ENCODE measurements at places on chromosomes 13 and 19.

DNA sequence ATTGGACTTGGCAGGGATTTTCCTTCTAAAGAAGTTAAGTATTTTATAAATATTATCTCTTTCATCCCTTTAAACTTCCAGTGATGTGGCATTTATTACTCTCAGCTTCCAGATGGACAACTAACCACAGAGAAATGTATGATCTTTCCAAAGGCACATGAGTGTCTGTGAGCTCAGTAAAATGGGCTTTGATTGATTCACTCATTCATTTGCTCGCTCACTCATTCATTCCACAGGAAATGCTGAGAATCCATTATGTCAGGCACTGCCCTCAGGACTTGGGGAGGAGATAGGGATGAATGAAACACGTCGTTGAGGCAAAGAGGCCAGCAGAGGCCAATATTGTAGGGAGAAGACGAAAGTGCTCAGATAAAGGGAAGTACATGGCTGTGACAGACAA, 359.3 kb downstream of the EFNB2 start:
- no peak for DNase-seq

GRCh38 chr19:7216373-7216902, 77.8 kb downstream of the INSR start:
- no peak for DNase-seq

DNA sequence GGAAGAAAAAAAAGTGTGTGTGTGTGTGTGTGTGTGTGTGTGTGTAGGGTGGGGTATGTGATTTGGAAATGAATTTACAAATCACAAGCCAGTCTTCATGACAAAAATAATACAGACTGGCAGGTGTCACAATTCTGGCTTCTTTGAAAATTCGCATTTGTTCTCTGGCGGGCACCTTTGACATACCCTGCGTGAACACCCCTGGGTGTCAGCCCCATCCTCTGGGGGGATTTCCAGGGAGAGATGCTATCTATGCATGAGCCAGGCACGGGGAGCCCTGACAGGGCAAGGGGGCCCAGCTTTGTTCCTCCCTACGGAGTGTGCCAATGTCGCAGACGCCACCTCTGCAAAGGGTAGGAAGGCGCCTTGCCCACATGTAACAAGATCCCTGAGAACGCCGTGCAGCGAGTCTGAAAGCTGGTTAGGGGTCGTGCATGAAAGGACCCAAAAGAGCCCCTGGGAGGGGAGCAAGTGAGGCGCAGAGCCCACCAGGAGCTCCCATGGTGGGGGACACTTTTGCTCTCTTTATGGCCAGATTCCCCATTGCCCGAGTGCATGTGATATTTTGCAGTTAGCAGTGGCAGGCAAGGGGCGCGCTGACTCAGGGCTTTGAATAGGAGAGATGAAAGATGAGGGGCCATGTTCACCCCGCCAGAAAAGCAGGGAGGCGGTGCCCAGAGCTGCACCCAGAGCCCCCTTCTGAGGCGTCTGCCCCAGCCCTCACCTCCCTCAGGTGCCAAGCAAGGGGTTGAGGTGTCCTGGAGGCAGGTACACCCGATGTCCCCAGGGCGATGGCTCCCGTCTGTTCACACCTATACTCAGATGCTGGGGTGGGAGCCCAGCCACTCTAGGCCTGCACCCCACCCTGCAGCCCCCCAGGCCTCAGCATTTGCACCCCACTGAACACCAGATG, 45.3 kb downstream of the KLF2 start:
- no peak for DNase-seq

DNA sequence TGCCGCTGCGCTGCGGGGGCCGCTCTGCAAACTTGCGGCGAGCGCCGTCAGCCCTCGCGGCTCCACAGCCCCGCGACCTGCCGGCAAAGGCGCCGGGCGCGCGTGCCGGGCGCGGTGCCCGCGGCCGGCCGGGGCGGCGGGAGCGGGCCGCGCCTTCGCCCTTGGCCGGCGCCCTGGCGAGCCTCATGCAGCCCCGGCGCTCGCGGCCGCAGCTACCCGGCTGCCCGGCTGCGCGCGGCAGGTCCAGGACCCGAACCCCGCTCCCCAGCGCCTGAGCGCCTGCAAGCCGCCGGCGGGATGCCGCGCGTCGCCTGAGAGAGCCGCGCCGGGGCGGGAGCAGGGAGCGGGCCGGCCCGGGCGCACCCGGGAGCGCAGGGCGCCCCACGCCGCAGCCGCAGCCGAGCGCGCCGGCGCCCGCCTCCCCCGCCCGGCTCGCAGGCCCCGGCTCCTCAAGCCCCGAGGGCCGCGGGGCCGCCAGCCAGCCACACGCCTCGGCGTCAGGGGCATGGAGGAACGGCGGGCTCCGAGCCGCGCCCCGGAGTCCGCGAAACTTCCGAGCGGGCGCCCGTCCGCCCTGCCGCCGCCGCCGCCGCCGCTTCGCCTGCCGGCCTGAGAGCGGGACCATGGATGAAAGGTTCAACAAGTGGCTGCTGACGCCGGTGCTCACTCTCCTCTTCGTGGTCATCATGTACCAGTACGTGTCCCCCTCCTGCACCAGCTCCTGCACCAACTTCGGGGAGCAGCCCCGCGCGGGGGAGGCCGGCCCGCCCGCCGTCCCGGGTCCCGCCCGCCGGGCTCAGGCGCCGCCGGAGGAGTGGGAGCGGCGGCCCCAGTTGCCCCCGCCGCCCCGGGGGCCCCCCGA, 564 bp downstream of the HS6ST3 start:
- DNase-seq: no peak

GRCh38 chr19:8304841-8305621, 3.1 kb downstream of the CD320 start:
- peak; percentile 41 for DNase-seq

- peak; percentile 62 for DNase-seq
Measured at GRCh38 chr19:47305309-47305751, 4.3 kb upstream of the C5AR1 start.

DNA sequence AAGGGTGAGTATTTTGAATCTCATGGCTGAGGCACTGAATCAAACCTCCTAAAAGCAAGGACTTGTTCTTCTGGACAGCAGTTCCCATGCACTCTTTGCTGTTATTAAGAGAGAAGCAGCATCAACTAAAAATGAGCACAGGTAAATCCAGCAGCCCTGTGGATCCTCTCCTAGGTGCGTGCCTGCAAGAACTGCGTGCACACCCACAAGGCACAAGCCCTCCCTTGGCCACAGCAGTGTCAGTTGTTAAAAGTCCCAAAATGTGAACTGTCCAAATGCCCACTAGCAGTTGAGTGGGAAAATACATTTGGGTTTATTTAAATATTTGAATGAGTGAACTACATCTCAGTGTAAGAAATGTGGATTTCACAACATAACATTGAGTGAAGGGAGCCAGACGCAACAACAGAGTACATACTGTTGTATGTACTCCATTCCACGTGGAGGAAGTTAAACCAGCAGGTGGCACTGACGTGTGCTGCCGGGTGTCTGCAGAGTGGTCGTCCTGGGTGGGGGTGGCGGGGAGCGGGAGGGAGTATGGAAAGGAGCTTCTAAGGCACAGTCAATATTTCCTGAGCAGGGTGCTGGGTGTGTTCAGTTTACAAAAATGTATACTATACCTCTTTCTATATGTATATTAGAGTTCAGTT, 266.4 kb downstream of the NALCN start:
- DNase-seq: no peak

- no peak for DNase-seq
Measured at GRCh38 chr19:15812060-15812722, 3.3 kb downstream of the OR10H1 start.

GRCh38 chr13:52371736-52372247, 34.2 kb downstream of the THSD1 start:
- DNase-seq: no peak

DNA sequence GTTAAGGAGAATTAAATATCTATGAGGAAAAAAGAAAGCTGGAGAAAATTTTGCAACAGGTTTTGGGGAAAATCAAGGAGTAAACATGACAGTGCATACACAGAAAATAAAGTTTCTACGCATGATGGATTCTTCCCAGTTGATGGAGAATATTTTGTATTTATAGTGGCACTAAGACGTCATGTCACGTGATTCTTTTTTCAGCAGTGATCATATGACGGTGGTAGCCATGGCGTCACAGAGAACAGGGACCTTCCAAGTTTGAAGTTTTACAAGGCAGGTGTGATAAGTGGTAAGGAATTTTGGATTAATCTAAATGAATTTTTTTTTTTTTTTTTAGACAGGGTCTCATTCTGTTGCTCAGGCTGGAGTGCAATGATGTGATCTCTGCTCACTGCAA, 8.5 kb downstream of the MBD3L1 start:
- DNase-seq: no peak

DNA sequence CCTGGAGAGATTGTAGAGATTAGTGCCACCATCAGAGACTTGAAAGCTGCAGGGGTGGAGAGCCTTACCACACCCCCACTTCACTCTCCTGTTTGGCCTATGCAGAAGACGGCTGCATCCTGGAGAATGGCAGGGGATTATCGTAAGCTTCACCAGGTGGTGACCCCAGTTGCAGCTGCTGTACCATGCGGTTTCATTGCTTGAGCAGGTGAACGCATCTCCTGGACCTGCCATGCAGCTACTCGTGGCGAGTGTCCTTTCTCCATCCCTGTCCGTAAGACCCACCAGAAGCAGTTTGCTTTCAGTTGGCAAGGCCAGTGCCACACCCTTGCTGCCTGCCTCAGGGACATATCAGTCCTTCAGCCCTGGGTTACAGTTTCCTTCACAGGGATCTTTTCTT, 21.2 kb downstream of the PPP5C start:
- DNase-seq: no peak

DNA sequence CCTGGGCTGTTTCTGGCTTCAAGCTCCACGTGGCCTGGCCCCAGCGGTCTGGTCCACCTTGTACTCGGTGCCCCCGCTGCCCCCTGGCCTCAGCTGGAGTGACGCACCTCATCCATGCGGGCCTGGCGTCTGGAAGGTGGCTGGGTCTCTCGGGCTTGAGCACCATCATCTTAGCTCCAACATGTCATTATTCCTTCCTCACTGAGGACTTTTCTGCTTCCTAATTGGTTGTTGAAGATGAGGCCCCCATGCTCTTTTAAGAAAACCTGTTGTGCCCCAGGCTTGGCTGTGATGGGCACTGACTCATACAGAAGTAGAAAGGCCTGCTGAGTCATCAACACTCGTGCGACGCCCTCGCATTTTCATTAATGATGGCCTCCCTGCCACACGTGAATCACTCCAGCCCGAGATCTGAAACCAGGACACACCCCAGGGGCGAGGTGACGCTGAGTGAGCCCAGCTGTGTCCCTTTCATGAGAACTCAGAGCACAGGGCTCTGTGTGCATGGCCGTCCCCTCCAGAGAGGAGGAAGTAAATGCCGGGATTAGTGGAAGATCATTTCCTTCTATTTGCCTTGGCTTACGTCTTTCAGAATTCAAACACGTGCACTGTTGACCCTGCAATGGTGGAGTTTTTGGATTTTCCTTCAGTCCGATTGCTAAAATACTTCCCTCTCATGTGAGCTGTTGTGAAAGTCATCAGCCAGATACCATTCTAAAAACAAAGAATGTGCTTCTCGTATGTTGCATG, 14.0 kb upstream of the GJA3 start:
- peak; percentile 88 for DNase-seq

- DNase-seq: no peak
Measured at GRCh38 chr19:11234486-11235075, 4.8 kb upstream of the ANGPTL8 start.

GRCh38 chr19:30968210-30968609, 381.0 kb downstream of the TSHZ3 start:
- DNase-seq: no peak

DNA sequence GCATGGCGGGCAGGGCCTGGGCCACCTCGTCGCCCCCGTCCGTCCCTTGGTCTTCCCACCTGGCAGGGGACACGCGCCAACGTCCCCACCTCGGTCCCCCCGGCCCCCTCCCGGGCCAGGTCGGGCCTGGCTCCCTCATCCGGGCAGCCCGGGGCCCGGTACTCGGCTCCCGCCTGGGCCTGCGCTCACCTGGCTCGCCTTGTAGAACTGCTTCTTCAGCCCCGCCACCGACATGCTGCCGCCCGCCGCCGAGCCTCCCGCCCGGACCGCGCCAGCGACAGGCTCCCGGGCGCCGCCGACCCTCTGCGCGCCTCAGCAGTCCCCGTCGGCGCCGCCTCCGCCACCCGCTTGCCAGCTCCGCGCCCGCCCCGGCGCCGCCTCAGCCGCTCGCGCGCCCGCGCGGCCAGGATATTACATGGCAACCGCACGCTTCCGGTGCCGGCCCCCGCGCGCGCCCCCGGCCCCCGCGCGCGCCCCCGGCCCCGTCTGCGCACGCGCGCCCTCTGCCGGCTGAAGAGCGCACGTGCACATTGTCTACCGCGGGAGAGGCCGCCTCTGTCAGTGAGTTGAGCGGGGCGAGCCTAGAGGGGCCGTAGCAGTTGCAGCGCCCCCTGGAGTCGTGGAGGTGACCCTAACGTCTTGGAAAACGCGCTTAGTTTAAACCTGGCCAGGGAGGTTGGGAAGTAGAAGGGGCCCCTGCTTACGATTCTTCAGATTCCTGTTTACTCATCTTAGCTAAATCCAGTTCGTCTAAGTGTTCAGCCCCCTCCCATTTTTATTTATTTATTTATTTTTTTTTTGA, at the start of gene SH3GL1:
SH3GL1 (minus strand) TSS at position 413 of the 802 bp plus-strand sequence; CDS start at position 234, 179 bp downstream.
- peak; percentile 94 for DNase-seq

DNA sequence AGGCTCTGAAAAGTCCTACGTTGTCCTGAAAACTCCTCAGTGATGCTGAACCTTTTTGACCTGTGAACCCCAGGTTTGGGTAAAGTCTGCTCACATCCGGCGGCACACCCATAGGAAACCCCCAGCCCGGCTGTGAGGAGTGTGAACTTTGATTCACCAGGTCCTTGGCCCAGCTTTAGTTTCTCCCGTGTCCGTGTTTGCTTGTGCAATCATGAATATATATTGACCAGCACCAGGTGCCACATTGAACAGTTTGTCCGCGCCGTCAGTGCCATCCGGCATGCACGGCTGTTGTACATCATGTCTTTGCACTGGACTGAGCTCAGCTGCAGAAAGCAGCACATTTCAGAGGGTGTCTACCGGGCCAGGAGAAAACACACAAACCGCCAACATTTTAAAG, 45.3 kb downstream of the NFIC start:
- DNase-seq: no peak

GRCh38 chr13:78960881-78961280, 301.9 kb upstream of the OBI1 start:
- no peak for DNase-seq

DNA sequence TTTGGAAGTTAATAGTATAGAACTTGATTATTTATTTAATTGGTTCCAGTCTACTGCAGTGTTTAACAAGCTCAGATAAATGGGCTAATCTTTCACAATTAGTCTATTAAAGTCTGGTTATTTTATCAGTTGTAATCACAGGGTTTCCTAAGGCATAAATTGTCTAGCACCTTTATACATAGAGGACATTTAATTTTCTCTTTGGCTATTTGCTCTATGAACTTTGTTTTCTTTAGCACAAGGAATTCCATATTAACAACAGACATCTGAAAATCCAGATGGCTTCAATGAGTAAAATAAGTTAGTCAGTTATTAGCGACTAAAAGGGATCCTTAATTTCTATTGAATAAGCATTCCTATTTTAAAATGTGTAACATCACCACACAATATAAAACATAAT, 1350.8 kb upstream of the SLC10A2 start:
- DNase-seq: no peak

- DNase-seq: no peak
Measured at GRCh38 chr13:73995736-73996135, 138.5 kb downstream of the KLF12 start.

GRCh38 chr13:57633141-57633949, 1.8 kb downstream of the PCDH17 start:
- DNase-seq: no peak

- DNase-seq: no peak
Measured at GRCh38 chr19:41920882-41921576, 7.2 kb downstream of the ERFL start.

GRCh38 chr13:30157616-30157993, 149.7 kb downstream of the KATNAL1 start:
- DNase-seq: no peak

GRCh38 chr13:26557393-26558073, at the start of gene WASF3:
Gene WASF3 (plus strand): TSS chr13:26557683. CDS start chr13:26642271, 84,588 bp downstream.
- peak; percentile 94 for DNase-seq

GRCh38 chr19:49357186-49357585, 5.0 kb downstream of the TEAD2 start:
- DNase-seq: no peak
